C1 segment of cervical spinal cord (tissue), 14 donors: ENCODE measurements at places on chromosomes 11 and 22.
A peak's percentile ranks its signal among the peaks of the same experiment; 100 is the strongest.

DNA sequence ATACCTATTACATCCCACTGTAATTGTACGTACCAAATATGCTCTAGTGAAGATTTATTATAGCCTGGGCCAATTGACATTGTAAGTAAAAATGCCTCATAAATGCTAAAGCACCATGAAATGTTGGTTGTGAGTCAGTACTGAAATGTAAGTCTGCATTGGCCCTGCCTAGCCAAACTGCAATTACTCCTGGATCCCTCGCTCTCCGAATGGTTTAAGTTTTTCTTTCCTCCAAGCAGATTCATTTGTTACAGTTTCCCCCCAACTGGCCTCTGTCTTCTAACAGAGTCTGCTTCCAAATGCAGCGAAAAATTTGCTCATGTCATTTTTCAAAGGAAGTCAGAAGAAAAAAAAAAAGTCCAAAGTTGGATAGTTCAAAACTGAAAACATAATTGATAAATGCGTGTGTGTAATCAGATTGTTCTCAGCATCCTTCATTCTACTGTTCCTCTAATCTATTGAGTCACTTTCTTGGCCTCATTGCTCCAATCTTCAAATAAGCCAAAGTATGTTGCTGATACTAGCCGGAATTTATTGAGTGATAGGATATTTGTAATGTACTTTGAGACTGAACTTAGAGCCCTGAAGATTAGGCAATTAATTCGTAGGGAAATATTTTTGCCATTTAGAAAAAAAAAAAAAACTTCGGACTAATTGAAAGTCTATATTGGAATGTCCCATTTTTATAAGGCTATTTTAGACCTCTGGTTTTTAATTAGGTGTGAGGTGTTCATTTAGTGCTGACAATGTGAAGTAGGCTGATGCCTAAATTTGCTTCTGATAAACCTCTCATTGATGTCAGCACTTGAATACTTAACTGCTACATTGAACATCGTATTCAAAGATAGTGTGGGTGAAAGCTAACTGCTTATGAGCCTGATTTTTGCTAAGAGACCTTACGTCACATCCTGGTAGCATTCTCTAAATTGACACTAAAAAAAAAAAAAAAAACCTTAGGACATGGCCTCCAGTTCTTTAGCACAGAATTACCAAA, 93.4 kb downstream of the WT1 start:
- DNase-seq, result no peak

DNA sequence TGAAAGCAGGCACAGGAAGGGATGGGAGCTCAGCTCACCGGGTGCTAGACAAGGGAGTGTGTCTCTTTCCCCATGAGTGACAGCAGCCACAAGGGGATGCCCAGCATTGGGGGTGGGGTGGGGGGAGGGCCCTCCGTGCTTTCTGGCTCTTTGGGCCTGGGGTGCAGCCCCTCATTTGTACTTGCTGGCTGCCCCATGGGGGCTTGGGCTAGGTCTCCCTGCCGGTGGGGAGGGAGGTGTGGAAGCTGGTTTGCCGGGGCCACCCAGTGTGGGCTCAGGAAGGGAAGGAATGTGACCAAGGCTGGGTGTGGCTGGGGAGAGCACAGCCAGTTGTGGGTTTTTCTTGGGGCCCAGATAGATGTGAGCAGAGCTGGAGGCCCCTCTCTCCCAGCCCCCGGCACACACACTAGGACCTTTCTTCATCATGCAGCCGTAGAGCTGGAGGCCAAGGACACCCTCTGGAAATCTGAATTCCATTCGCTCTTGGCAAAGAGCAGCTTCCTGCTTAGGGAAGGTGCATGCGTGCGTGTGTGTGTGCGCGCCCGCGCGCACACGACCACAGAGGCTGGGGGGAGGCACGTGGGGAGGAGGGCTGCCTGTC, 25.8 kb downstream of the KCNQ1OT1 start:
- DNase-seq, result no peak

GRCh38 chr11:69808667-69809086, 10.5 kb downstream of the FGF3 start:
- DNase-seq, result no peak

GRCh38 chr11:108853864-108854263, 189.0 kb downstream of the DDX10 start:
- DNase-seq, result no peak

DNA sequence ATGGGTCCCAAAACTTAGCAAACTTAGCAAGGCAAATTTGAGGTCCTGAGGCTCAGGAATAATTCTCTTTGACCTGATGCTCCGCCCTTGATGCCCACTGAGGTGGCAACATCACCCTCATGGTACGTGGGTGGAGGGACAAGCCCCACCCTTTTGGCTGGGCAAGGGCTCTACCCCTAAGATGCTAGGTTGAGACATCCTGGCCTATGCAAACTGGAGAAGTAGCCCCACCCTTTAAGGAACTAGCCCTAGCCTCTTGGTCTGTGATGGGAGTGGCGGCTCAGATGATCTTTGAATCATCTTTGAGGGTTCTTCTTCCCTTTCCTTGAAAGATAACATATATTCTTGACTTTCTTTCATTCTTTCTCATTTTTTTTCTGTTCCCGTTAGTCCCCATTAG, 32.9 kb downstream of the CABIN1 start:
- DNase-seq, result no peak

DNA sequence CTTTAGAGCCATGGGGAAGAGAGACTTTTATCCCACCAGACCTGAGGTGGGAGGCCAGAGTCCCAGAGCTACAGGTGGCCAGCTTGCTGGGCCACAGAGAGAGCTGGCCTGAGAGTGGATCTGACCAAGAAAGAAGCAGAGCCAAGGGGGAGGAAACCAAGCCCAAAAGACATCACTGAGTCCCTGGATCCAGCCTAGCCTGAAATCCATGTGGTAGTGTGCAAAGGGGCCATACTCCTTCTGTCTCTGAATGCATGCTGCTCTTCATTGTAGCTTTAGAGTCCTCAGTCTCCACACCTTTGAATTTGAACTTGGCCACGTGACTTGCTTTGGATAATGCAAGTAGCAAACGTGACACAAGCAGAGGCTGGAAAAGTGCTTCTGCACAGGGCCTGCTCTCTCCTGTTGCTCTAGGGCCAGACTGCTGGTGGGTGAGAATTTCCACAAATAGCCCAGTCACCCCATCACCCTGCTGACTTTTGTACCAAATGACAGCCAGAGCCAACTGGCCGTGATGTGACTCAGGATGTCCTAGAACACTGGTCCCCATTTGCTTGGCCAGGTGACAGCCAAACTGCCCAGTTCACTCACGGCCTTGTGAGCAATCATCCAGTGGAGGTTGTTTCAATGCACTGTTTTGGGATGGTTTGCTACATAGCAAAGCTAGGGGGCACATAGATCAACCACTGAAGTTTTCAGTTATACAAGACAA, 93.6 kb downstream of the DHCR7 start:
- no peak for DNase-seq

DNA sequence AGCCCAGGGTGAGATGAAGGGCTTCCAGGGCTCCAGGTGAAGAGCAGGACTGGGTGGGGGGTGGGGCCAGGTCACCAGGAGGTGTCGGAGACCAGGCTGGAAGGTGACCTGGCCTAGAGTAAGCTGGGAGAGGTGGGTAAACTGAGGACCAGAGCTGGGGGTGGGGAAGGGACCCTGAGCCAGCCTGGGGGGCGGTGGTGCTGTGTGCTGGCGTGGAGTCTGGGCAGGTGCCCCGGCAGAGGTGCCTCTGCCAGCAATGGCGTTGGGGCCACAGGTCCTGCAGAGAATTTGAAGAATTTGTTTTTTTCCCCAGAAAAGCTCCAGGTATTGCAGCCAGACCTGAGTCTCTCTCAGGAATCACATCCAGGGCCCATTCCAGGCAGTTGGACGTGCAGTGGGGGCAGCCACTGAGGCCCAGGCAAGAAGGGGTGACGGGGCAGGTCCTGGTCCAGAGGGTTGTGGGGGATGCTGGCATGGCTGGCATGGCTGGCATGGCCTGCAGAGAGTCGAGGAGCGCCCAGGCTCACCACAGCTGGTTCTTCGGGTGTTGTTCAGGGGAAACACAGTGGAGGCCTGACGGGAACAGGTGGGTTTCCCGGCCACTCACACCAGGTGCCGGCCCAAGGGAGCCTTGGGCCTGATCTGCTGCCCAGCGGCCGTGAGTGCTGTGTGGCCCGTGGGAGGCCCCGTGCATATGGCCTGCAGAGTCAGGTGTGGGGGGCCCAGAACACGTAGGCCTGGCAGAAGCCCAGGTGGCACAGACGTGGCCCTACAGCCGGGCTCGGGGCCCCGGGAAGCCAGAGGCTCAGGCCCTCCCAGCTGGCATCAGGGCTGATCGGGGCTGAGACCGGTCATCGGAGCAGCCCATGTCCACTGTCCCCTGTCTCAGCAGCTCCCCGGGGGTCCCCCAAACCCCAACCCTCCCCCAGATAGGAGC, 6.4 kb upstream of the MUC6 start:
- no peak for DNase-seq

DNA sequence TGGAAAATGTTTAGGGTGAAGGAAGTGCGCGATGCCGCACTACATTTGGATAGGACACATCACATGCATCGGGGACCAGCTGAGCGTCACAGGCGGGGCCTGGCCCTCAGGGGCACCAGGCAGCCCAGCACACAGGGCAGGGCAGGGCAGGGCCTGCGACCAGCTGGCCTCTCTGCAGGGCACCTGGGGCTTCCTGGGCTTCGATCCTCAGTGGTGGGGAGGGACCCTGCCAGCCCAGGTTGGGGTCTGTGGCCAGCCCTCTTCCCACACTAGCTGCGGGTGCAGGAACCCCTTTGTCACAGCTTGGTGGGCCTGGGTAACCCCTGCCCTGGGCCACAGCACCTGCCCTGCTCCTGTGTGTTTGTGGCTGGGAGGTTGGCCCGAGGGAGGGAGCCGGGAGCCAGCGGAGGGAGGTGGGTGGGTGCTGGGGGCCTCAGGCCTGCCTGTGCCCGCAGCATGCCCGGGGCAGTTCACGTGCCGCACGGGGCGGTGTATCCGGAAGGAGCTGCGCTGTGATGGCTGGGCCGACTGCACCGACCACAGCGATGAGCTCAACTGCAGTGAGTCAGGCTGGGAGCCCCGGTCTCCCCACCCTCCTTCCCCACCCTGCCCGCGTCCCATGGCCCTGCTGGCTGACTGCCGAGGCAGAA, 37.9 kb downstream of the ST14 start:
- DNase-seq, result no peak

DNA sequence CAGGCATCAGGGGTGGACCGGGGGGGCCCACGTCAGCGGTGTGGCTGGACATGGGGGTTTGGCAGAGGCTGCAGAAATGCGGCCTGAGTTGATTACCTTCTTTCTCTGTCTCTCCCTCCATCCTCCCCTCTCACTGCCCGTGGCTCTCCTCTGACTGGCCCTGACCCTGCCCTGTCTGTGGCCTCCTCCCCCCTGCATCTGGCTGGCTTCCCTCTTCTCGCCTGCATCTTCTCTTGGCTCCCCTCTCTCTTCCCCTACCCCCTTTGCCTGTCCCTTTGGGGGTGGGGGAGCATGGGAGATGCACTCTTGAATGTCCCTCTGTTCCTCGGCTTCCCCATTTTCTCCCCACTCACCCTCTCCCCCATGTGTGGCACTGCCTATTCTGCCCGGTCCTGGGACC, 23.9 kb upstream of the TAB1 start:
- DNase-seq, result no peak

GRCh38 chr22:44272401-44272771, 40.4 kb downstream of the SHISAL1 start:
- peak; percentile 53 for DNase-seq

DNA sequence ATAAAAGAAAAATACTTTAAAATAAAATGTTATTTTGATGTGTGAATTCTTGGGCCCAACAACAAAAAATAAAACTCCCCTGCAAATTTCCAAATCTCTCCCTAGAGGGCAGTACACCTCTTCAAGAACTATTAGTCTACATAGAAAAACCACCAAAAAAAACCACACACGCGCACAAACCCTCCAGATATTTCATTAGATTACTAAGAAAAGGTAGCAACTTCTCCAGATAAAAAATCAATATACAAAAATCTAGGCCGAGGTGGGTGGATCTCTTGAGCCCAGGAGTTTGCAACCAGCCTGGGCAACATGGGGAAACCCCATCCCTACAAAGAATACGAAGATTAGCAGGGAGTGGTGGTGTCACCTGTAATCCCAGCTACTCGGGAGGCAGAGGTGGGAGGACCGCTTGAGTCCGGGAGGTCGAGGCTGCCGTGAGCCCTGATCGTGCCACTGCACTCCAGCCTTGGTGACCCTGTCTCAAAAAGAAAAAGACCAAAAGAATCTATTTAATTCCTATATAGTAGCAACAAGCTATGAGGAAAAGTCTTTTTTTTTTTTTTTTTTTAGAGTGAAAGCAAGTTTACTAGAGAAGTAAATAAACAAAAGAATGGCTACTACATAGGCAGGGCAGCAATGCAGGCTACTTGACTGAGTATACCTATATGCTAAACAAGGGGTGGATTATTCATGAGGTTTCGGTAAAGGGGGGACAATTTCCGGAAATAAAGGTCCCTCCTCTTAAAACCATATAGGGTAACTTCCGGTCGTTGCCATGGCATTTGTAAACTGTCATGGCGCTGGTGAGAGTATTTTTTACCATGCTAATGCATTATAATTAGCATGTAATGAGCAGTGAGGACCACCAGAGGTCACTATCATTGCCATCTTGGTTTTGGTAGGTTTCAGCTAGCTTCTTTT, 13.1 kb downstream of the B3GNT6 start:
- DNase-seq, result peak; percentile 53

DNA sequence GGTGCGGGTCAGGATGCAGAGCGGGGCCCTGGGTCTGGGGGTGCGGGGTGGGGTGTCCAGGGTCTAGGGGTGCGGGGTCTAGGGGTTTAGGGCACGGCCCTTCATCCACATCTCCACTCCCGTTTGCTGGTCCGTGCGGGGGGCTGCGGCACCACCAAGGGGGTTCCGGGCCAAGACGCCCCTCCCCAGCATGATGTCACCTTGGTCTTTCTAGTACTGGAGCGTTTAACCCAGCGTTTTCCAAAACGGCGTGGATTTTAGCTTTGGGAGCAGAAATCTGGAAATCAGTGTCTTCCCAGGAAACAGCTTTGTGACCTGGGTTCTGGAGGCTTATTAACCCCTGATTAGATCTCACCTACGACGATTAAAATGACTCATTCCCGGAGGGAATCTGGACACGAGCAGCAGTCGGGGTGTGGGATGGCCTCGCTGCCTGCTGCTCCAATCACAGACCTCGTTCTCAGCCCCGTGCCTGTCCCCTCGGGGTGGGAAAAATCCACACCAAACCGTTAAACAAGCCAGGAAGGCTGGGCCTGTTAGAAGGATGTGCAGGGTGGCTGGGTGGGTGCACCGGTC, 759 bp downstream of the AP2A2 start:
- no peak for DNase-seq

- no peak for DNase-seq
Observed at GRCh38 chr11:26048271-26048670, 283.7 kb upstream of the ANO3 start.

- DNase-seq, result no peak
Observed at GRCh38 chr22:36279219-36279666, 26.3 kb downstream of the APOL1 start.

DNA sequence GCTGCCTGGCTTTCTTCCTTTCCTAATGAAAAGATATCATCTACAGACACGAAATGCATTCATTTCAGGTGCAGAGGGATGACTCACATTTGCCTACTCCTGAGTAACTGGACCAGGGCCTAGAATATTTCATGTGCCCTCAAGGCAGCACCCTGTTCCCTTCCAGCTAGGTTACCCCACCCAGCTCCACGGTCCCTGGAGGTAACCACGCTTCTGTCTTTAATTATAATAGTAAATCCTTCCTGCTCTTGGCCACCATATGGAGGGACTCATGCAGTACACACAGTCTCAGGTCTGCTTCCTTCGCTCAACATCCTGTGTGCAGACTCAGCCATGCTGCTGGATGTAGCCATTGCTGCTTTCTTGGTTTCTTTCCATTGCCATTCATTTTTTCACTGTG, 22.3 kb downstream of the DHCR7 start:
- DNase-seq, result no peak

- no peak for DNase-seq
Observed at GRCh38 chr22:36928196-36928595, 14.8 kb downstream of the CSF2RB start.
